ENCODE measurements at places on chromosomes 3 and 15.

DNA sequence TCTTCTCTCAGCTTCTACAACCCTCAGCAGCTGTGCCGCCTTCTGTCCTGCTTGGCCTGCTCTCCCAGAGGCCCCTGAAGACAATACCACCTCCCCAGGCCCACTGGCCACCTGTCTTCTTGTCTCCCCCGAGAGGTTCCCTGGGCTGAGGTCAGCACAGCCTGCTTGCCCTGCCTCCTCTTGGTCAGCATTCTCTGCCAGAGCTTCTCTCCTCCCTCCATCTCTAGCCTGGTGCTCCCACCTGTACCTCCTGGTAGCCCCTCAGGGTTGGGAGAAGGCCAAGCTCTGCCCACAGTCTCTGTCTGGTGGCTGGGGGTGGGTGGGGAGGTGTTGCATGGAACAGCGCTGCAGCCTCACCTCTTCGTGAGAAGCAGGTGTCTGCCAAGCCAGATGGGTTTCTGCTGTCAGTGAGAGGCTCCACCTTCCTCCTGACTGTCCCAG, 5.6 kb upstream of the ISLR start:
- DNase-seq, result no peak

DNA sequence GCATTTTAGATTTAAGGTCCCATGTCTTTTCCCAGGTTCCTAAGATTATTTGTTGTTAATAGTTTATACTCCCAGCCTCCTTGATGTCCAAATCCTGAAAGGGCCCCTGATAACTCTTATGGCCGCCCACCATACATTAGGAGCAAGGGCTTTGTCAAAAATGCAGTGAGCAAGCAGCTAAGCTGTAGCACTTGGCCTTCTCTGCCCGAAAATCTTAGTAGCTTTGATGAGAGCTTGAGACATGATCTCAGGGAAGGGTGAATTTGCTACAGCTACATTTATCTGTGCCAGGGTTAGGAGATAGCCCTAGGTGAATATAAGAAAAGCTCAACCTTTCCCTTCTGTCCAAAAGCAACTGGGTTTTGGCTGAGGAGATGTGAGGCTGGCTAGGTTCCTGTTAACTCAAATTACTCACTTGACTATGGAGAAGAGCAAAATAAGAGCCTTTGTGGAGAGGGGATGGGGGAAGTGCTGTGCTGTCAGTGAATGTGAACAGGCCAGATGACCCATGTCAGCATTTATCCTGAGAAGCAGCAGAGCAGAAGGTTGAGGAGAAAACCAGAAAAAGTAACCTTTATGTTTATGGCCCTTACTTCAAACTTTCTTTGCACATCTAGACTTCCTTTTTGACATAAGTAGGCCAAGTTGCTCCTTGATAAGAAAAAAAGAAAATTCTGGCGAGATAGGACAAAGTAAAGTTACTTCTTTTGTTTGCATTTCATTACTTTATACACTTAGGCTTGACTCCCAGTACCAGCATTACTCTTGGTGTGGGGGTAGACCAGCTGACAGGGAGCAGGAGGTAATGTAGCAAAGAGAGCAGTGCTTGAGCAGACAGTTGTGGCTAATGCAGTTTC, 21.1 kb downstream of the MAPK6 start:
- peak; percentile 30 for DNase-seq

DNA sequence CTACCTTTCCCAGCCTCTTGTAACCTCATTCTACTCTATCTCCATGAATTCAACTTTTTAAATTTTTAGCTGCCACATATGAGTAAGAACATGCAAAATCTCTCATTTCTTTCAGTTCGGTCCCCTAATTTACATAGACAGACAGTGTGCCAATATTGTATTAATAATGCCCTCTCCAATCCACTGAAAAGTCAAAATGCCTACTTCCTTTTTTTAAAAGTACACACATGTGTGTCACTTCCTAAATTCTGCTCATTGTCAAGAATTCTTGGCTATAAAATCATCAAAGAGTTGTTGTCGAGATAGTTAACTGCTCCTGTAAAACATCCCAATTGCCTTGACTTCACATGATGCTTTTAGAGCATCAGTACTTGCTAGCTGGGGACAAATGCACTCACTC, 84.2 kb upstream of the IL12A start:
- no peak for DNase-seq

- DNase-seq, result no peak
These were observed 278.9 kb downstream of the MECOM start for GRCh38 chr3:169384573-169384972.

DNA sequence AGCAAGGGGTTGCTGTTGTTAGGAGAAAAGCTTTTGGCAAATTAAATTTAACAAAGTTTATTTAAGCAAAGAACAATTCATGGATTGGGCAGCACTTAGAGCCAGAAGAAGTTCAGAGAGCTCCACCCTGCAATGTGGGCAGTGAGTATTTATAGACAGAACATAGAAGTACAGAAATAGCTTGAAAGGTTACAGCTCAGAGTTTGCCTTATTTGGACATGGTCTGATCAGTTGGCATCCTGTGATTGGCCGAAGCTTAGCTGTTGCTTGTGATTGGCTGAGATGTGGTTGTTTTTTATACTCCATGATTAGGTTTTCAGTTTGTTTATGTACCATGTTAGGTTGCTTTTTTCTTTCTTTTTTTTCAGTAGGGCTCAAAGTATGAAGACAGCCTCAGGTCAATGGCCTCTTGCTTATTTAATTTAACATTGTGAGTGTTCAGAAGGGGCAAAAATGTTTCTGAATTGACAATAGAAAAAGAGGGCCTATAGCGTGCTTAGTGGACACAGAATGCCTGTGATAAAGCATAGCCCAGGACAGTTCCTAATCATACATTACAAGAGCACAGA, 293.8 kb downstream of the IGSF11 start:
- DNase-seq, result no peak

GRCh38 chr3:190581041-190581541, 67.2 kb downstream of the IL1RAP start:
- DNase-seq, result no peak

DNA sequence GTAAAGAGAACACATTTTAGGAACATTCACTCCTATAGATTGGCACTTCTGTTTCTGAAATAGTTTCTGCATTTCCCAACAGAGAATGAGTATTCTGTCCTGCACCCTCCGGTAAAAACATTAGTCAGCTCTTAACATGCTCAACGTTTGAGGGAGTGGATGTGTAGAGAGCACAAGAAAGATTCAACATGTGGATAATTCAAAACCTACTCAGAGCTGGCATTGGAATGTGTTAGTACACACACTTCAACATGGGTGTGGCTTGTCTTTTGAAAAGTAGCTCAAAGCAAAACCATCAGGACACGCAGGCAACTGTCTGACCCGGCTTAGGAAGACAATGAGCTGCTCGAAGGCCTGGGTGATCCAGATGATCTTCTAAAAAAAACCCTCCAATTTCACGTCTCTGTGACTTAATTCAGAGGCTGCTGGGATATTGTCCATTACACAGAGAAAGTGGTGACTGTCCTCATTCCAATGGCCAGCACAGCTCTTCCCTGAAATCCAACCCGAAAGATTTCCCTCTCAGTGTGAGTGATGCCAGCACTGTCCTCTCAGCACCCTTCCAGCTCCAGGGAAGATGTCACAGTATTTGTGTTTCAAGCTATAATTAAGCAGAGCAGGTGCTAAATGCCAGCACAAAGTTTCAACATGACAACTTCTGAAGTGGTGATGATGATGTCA, 18.1 kb downstream of the FBN1 start:
- peak; percentile 28 for DNase-seq

DNA sequence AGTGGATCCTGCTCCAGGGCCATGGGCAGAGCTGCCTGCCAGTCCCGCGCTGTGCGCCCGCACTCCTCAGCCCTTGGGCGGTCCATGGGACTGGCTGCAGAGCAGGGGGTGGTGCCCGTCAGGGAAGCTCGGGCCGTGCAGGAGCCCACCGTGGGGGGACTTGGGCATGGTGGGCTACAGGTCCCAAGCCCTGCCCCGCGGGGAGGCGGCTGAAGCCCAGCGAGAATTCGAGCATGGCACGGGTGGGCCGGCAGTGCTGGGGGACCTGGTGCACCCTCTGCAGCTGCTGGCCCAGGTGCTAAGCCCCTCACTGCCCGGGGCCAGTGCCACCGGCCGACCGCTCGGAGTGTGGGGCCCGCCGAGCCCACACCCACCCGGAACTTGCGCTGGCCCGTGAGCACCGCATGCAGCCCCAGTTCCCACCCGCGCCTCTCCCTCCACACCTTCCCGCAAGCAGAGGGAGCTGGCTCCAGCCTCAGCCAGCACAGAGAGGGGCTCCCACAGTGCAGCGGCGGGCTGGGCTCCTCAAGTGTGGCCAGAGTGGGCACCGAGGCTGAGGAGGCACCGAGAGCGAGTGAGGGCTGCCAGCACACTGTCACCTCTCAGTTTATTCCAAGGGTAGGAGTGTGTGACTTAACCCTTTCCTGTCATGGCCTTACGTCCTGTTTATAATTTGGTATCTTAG, 129.3 kb downstream of the TMEM108 start:
- DNase-seq, result no peak

- DNase-seq, result peak; percentile 46
These were observed 11.3 kb upstream of the RPL39L start for GRCh38 chr3:187150599-187150998.

DNA sequence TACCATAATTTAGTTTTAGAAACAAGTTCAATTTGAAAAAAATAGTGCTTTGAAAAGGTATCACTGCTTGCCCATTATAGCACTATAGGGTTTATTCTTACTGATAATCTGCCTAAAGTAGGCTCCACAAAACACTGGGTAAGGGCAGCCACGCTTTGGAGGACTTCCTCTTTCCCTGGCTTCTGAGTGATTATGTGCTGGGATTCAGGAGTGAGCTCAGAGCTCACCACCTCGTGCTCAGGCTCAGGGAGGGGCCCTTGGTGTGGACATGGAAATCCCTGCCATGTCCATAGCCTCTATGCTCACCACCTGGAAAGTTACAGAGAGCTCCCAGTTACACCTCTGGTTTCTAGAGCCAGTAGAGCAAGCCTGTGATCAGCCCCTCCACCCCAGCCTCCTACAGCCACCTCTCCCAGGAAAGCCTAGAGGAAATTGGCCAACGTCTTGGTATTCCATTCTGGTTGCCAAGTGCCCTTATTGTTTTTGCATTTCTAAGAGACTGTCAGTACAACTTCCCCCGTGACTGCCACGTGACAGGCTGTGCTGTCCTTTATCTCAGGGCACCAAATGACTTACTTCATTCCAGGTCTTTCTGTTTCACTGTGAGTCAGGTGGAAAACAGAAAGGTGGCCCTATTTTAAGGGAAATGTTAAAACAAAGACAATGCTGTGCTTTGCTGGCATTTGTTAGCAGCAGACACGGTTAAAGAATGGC, 316.0 kb downstream of the RORA start:
- DNase-seq, result peak; percentile 43

DNA sequence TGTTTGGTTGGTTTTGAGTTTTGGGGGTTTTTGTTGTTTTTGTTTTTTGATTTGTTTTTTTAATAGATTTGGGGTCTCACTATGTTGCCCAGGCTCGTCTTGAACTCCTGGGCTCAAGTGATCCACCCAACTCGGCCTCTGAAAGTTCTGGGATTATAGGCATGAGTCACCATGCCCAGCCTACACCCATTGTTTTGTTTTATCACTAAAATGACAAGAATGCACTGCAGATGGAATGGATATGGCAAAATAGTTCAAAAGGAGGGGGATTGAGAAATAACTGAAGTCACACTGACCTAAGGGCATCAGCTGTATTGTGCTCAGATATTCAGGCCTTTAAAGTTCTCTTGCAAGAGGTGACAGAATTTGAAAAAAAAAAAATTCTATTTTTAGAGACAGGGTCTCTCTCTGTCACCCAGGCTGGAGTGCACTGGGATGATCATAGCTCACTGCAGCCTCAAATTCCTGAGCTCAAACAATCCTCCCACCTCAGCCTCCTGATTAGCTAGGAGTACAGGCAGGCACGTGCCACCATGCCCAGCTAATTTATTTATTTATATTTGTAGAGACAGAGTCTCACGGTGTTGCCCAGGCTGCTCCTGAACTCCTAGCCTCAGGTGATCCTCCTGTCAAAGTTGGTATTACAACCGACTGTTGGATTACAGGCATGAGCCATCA, 4.4 kb upstream of the RASA2 start:
- peak; percentile 94 for DNase-seq

DNA sequence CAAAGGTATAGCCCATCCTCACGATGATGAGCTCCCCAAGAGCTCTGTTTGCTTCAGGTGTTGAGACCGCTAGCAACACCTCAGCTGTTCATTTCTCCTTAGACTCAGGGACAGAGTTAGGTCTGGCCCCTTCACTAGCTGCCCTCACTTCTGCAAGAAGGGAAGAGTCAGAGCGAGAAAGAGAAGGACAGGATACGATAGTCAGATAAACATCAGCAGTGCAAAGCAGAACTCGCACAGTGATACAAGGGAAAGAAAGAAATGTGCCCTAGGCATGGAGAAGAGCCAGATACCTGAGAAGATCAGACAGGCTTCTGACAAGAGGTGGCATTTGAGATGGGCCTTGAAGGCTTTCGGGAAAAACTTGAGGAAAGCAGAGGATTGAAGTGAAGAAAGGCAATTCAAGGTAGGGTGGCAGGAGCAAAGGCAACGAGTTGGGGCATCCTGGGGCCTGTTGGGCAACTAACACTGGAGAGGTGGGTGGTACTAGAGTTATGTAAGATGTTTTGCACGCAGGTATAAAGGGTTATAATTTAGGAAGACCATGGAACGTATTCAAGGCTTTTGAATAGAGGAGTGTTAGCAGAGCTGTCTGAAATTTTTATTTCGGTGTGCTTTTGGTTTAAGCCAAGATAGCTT, 106.0 kb downstream of the PGPEP1L start:
- DNase-seq, result no peak

DNA sequence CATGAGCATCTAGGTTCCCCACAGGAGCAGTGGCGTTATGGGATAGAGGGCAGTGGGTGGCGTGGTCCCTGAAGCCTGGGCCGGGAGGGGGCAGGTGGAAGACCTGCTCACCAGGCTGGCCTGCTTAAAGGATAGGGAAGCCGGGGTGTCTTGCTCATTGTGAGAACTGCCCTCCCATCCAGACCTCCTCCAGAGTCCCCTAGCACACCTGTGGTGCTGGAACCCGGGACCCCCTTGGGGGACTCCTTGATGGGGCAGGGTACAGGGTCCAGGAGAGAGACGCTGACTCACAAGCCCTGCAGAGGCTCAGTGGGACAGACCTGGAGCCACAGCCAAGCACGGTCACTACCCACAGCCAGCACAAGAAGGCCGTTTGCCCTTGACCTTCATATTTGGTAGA, 2.8 kb upstream of the RHCG start:
- no peak for DNase-seq

- DNase-seq, result no peak
These were observed 7.0 kb downstream of the DNAJB11 start for GRCh38 chr3:186577521-186577920.
